Tongue (tissue), 3 donors: ENCODE measurements at places on chromosomes 4 and X. TPM values are rescaled to one million over a fixed set of nuclear protein-coding genes. Genes with fewer than 3 reads are reported as not detected.

GRCh38 chrX:110125446-110126162, 122.7 kb downstream of the TMEM164 start:
- peak; percentile 48 for DNase-seq

DNA sequence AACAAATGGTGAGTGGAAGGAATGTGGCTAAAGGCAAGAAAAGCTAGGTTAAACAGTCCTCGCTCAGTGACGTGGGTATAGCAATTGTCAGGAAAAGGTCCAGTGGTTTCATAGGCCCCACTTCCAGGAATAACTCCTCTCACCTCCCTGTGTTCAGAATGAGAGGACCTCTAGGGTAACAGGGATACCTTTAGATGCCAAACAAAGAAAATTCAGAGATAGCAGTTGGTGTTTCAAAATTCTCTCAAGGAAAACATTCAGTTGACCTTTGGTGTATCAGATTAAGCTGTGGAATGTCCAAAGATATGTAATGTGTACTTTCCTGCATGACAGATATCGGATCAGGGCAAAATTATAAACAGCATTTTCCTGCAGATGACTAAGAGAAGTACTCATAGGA, 155.9 kb downstream of the ARHGAP6 start:
- DNase-seq: no peak

GRCh38 chr4:123750044-123750443, 353.4 kb downstream of the SPRY1 start:
- peak; percentile 86 for DNase-seq

- DNase-seq: peak; percentile 87
Observed at GRCh38 chr4:41305476-41305875, 48.7 kb downstream of the UCHL1 start.

GRCh38 chrX:152817078-152817764, 13.3 kb downstream of the CETN2 start:
- DNase-seq: peak; percentile 54

DNA sequence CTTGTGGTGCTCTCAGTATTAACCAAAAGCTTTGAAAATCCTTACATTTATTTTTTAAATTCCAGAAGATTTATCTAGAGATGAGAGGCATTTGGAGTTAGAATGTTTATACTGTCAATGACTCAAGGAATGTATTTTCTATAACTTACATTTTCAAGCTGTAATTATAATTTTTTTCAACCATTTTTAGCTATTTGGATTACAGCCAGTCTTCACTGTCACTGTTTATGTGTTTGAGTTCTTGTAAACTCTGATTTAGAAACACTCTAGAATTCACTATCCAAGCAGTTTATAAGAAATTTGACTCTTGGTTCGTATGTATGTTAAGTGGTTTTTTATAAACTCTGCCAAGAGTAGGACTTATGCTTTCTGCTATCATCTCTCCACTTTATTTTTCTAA, 36.7 kb upstream of the GUCY1A1 start:
- peak; percentile 57 for DNase-seq

- DNase-seq: peak; percentile 68
Observed at GRCh38 chr4:86306816-86307215, 53.0 kb downstream of the MAPK10 start.

DNA sequence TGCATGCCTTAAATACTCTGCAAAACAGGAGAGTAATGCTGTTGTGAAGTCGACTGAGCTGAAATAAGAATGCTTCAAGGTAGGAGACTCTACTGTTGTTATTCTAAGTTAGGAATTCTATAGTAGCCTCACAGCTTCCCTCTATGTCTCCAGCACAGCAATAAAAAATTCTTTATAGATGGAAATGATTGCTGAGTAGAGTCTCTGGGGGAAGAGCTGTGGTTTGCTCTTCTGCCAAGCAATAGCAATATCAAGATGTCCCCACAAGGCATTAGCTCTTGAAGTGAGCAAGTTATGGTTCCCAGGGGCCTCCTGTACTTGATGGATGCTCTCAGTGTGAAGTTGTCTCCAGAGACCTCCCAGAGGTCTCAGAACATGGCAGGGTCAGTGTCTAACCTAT, 880.6 kb upstream of the FRG1 start:
- no peak for DNase-seq

ZNF718 gene
- total RNA-seq: 18.5 TPM

TAF7L gene
- 0.82 TPM for total RNA-seq

CSAG1 gene
- total RNA-seq: not detected

TXK gene
- 0.82 TPM for total RNA-seq

GABRE gene
- 45.3 TPM for total RNA-seq

STATH gene
- 68.2 TPM for total RNA-seq

CT45A5 gene
- not detected for total RNA-seq

CNGA2 gene
- not detected for total RNA-seq

GYG2 gene
- 1.6 TPM for total RNA-seq

TLR2 gene
- total RNA-seq: 7.1 TPM

STPG2 gene
- 0.31 TPM for total RNA-seq

AFP gene
- not detected for total RNA-seq
